Stimulated activated memory B cell treated with anti-CD40 and anti-IgM and Interleukin-4, amounts not matched to agents 10 μg/mL and 1 μg/mL and 100 μg/mL, for 72 hours (primary cell): ENCODE measurements at places on chromosomes 2 and 18.

- ATAC-seq, result no peak
Observed at GRCh38 chr2:177265824-177266817, 1.6 kb upstream of the NFE2L2 start.

GRCh38 chr2:160399880-160400279, 93.7 kb downstream of the RBMS1 start:
- ATAC-seq, result no peak

DNA sequence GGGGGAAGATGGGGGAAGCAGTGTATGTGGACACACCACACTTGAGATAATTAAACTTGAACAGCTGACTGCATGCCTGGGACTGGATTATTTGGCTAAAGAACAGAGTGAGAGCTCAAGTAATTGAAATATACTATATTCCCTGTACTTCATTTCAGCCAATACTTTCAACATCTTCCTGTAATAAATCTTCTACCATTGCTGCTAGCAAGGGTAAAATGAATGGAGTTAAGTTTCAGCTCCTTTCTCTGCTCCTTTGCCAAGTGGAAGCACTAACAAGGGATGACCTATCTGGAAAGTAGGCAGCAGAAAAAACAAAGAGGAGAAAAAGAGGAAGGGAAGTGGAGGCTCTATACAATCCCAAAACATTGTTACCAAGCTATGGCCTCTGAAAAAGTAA, 50.9 kb downstream of the MMADHC start:
- no peak for ATAC-seq

DNA sequence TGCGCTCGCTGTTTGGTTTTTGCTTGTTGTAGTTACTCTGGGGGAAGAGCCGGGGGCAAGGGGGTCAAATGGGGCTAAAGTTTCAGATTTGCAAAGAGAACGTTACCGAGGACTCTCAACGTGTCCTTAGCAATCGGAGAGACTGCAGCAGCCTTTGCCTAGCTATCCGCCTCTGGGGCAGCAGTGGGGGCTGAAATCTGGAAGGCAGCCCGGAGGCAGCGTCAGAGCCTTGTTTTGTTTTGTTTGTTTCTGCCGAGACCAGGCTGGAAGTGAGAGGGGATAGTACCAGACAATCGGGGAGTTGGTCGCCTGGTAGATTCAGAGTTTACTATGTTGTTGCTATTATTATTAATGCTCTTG, 1.2 kb downstream of the CDH20 start:
- no peak for ATAC-seq

- ATAC-seq, result peak; percentile 29
Observed at GRCh38 chr2:136139631-136140030, 21.7 kb upstream of the CXCR4 start.

- no peak for ATAC-seq
Observed at GRCh38 chr2:105820151-105820550, 75.4 kb downstream of the NCK2 start.

DNA sequence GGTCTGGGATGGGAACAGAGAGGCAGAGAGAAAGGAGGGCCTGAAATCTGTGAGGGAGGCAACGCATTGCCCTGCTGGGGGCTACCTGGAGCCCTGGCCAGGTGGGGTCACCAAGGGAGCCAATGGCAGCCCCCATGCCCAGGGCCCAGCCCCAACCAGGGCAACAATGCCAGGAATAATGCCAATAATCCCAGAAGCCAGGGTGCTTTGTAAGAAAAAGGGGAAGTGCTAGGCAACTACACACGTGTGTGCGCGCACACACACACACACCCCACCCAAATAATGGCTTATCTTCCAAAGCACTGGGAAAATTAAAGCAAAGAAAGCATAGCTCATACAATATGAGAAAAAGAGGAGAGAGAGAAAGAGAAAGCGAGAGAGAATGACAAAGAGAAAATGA, 7.0 kb upstream of the CLEC4F start:
- no peak for ATAC-seq

GRCh38 chr18:3207565-3207964, 12.2 kb downstream of the MYOM1 start:
- peak; percentile 24 for ATAC-seq

- no peak for ATAC-seq
Observed at GRCh38 chr18:79921984-79922965, 29.2 kb downstream of the SLC66A2 start.

DNA sequence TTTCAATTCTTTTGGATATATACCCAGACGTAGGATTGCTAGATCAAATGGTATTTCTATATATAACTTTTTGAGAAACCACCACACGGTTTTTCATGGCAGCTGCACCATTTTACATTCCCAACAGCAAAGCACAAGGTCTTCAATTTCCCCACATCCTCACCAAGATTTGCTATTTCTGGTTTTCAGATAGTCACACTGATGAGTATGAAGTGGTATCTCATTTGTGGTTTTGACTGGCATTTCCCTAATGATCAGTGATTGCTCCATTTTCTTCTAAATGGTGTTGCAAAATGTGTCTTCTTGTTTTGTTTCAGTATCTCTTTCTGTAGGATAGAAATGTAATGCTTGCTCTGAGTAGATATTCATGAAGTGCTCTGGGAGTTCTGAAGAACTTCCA, 52.0 kb downstream of the ANKRD44 start:
- peak; percentile 13 for ATAC-seq

DNA sequence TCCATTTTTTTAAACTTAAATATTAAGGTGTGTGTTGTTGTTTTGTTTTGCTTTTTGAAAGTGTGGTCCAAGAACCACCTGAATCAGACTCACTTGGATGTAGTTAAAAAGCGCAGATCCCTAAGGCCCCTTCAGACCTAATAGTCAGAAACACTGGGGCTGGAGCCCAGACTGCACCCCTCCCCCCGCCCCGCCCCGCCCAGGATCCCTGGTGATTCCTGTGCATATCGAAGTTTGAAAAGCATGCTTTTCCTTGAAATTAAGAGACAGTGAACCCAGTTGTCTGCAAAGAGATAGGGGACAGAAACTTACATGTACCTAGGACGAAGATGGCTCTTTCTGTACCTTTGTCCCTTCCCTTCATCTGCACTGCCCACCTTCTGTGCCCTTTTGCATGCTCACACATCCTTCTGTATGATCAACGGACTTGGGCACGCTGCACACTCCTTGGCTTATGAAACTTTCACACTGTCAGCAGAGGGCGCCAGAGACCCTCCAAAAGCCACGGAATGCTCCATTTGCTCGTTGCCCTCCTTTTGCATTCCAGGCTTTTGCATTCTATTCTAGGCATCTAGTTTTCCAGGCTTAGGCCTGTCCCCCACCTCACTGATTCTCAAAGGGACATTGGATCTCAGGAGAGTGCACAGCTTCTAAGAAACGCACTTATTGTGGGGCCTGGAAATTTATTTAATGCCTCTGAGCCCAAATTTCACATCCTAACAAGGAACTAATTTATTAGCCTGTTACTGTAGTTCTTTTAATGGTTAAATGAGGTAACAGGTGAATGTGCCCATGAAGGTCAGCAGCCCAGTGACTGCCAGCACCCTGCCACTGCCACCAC, 32.8 kb upstream of the SLC14A1 start:
- no peak for ATAC-seq

GRCh38 chr2:1750933-1751766, 6.8 kb upstream of the PXDN start:
- no peak for ATAC-seq

- ATAC-seq, result no peak
Observed at GRCh38 chr2:105110295-105110829, 72.5 kb downstream of the MRPS9 start.

- ATAC-seq, result peak; percentile 89
Observed at GRCh38 chr2:30584116-30584515, 137.1 kb downstream of the LCLAT1 start.

GRCh38 chr2:29423061-29423666, 307.9 kb downstream of the CLIP4 start:
- no peak for ATAC-seq

DNA sequence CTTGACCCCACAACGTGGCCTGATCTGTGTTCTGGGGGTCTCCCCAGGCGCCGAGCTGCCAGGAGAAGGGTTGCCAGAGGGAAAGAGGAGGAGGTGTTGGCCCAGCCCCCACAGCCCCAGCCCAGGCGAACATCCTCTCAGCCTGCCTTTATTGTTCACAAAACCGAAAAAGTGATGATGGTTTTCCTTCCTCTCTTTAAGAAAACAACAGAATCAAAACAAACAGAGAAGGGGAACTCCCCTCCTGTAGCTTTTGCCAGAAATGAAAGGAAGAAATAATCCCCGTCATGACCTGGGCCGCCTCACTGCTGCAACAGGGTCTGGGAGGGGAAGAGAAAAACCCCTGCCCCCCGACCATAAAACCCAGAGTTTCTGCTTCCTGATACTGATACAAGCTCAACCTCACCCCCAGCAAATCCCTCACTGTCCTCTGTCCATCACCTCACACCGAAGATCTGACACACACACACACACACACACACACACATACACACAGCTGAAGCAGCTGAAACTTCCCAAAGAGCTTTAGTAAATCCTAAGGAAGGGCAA, 52.0 kb downstream of the ZFP36L2 start:
- peak; percentile 89 for ATAC-seq

DNA sequence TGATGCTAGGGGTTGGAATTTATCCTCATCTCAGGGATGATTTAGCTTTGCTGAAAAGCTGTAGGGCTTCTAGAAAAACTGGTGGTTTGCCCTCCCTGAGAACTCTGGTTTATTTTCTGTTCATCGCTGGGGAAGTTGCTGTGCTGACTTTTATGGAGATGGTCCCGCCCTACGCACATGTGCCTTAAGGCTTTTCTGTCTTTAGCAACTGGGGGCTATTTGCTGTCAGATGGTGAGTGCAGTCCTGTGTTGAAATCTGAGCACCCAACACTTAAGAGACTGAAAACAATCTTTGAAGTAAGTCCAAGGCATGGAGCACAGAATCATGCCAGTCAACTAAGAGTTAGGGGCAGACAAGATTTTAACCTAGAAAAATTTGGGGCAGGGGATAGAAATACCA, 2148.4 kb upstream of the CELF4 start:
- ATAC-seq, result no peak

DNA sequence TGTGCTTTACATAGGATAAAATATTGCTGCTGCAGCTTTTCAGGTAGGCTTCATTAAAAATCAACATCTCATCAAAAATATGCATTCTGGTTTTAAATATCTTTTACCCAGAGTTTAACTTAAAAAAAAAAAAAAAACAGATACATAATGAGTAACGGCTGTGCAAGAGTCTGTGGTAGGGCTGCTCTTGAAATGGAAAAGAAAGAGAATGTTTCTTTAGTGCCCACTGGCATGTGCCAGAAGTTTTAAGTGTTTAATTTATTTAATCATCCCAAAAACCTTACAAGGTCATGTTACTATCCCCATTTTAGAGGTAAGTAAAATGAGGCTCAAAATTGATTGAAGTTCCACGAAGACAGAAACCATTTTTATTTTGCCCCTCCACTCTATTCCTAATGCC, 92.1 kb downstream of the SLC8A1 start:
- ATAC-seq, result no peak

DNA sequence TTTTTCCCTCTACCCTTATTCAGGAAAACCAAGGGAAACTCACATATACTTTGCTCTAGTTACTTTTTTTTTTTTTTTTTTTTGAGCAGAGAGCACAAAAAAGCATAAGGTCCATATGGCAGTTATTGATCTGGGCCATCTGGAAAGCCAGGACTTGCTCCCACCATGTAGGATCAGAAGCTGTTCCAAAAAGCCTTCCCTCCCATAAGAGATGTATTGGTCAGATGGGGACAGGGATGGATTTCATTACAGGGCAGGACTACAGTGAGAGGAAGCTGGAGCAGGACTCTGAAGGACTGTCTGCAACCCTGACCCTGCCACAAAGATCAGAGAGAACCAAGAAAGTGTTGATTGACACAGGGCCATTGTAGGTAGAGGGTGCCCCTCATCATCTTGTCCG, 57.3 kb downstream of the NRP2 start:
- no peak for ATAC-seq

DNA sequence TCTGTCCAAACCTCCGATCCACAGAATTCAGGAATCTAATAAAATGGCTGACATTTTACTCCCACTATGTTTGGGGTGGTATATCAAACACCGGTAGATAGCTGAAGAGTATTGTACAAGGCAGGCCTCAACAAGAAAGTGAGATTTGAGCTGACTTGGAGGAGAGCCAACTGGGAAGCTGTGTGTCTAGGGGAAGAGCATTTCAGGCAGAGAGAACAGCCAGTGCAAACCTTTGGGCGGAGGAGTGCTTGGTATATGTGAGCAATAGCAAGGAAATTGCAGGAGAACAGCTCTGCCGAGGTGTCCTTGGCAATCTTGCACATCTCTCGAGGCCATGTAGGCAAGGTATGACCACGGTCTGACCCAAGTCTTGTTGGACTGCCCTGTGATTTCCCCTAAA, 1.8 kb upstream of the MERTK start:
- no peak for ATAC-seq

- ATAC-seq, result no peak
Observed at GRCh38 chr2:196099916-196100315, 31.3 kb upstream of the DNAH7 start.

DNA sequence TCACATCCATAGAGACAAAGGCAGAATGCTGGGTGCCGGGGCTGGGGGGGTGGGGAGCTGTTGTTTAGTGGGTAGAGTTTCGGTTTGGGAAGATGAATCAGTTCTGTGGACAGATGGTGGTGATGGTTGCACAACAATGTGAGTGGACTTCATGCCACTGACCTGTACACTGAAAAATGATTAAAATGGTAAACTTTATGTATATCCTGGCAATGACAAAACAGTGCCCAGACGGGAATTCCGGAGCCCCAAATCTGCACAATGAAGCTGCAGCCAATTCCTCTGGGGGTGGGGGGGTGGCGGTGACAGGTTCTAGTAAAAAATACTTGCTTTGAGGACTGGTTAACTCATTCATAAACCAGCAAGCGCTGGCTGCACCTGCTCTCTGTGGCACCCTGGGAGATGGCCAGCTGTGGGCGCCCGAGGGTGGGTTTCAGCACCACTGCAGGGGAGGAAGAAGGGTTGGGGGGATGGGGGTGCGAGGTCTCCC, 81.8 kb upstream of the HPCAL1 start:
- no peak for ATAC-seq

- no peak for ATAC-seq
Observed at GRCh38 chr2:239884875-239885274, 140.3 kb downstream of the NDUFA10 start.

DNA sequence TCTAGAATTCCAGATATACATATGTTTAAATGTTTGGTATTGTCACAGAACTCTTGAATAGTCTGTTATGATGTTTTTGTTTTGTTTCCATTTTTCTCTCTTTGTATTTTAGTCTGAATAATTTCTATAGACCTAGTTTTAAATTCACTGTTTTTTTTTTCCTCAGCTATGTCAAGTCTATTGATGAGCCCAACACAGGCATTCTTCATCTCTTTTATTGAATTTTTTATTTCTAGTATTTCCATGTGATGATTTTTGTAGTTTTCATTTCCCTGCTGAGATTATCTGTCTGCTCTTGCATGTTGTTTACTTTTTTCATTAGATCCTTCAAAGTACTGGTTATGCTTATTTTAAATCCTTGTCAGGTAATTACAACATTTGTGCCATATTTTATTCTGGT, 254.7 kb downstream of the C1D start:
- no peak for ATAC-seq
